NCI-H1092 treated with DMSO at 0.1 percent for 48 hours (cell line): ENCODE measurements at places on chromosomes 4 and X.

DNA sequence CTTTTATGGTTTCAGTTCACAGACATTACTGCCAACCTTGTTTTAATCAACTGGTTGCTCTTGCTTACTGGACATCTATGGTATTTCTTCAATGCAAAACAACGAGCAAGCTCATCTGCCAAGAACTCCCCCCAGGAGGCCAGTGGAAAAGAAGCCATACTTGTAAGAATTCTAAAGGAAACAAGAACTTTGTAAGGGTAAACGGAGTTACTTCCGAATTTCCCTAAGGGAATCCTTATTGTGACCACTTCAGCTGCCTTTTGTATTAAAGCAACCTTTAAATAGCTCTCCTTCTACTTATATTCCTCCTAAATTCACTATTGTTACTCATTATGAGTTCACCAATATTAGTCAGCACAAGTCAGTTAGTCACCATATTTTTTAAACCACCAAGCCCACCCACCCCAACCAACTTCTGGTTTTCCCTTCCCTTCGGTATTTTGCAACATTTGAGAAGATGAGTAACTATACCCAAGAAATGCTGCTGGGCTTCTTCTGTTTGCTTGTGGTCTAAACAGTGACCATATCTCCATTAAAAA is 602.8 kb upstream of the DIPK2B start:
- no peak for DNase-seq

- DNase-seq, result no peak
Observed at GRCh38 chr4:40559585-40560465, 69.8 kb downstream of the RBM47 start.

DNA sequence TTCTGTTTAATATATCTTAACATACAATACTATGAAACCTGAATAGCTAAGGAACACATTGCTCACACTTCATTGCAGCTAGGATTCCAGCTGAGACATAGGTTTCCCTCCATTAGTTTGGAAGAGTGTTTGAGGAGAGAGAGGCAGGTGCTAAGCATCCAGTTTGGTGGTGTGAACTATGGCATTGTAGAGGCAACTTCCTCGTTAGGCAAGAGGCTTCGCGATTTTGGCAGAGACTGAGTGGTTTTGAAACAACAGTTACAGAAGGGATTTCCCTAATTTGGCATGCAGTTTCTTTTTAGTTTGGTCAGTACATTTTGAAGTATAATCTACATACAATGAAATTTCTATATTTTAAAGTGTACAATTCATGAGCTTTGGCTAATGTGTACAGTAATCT is 117.1 kb upstream of the BMP3 start:
- no peak for DNase-seq

GRCh38 chrX:139831675-139832456 is 101.0 kb downstream of the ATP11C start:
- DNase-seq, result no peak
